Type B pancreatic cell (in vitro differentiated cells): ENCODE measurements at places on chromosomes 13 and 19. TPM values are rescaled to one million over a fixed set of nuclear protein-coding genes. Genes with fewer than 3 reads are reported as not detected.

The GAPDHS gene
- not detected in 2 replicates for total RNA-seq

The KCNK6 gene
- 5.2 and 14.4 TPM in 2 replicates for total RNA-seq

The ZNF549 gene
- 8.5 and 9.2 TPM in 2 replicates for total RNA-seq

The DOCK6 gene
- total RNA-seq: 43.6 and 58.9 TPM in 2 replicates

DNA sequence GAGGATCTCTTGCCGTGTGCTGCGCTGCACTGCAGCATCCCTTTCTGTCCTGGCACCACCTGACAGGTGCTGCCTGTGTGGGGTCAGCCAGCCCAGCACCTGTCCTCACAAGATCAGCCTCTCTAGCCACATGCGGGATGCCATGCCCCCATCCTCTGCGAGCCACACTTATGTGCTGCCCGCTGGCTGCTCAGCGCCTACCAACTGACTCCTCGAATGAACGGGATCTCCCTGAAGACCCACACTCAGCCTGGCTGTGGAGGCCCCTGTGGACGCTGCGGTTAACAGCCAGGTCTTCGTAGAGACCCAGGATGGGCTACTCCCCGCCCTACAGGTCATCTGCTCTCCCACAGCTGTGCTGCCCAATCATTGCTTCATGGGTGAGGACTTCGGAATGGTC, 106.1 kb downstream of the DOCK9 start:
- no peak overlapping the region for H3K27ac ChIP-seq
- DNase-seq: no peak
- no peaks in the 10 kb centered on the region for H3K27me3 ChIP-seq
- peaks cover 41% of the 10 kb centered on the region for H3K36me3 ChIP-seq

GRCh38 chr19:49554701-49555181, 25.6 kb downstream of the NOSIP start:
- peaks cover 10% of the 10 kb centered on the region for H3K36me3 ChIP-seq
- H3K4me3 ChIP-seq: no peak overlapping the region
- H3K4me1 ChIP-seq: no peaks in the 10 kb centered on the region
- DNase-seq: no peak
- H3K27me3 ChIP-seq: no peaks in the 10 kb centered on the region
- H3K27ac ChIP-seq: no peak overlapping the region

- H3K27ac ChIP-seq: peak overlapping the region; percentile 81
- no peaks in the 10 kb centered on the region for H3K36me3 ChIP-seq
- peak; percentile 75 for DNase-seq
- peak overlapping the region; percentile 98 for H3K4me3 ChIP-seq
- no peaks in the 10 kb centered on the region for H3K27me3 ChIP-seq
These were observed 1.8 kb downstream of the ZNF114 start for GRCh38 chr19:48271531-48272151.
